Activated CD8-positive, alpha-beta memory T cell treated with anti-CD3 and anti-CD28 coated beads, Interleukin-2, amount 50 U/mL, for 48 hours (primary cell): ENCODE measurements at places on chromosomes 6 and 20.

DNA sequence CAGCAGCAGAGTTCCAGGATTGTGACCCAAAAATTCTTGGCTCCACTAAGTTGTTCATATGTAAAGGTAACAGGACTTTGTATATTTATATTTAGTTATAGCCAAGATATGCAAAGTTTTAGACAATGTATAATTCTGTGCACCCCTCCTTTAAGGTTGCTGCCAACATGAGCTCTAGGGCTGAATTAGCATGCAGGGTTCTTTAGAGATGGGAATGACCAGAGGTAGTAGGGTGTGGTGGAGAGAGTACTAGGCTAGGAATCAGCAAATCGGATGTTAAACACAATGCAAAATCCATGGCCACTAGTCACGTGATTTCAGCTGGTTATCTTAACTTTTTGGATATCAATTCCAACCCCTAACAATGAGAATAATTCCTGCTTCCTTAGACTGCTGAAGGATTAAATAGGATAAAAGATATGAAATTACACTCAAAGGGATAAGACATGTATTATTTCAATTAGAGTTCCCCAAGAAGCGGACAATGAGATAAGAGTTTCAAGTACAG is 260.3 kb upstream of the RNF24 start:
- no peak for DNase-seq

DNA sequence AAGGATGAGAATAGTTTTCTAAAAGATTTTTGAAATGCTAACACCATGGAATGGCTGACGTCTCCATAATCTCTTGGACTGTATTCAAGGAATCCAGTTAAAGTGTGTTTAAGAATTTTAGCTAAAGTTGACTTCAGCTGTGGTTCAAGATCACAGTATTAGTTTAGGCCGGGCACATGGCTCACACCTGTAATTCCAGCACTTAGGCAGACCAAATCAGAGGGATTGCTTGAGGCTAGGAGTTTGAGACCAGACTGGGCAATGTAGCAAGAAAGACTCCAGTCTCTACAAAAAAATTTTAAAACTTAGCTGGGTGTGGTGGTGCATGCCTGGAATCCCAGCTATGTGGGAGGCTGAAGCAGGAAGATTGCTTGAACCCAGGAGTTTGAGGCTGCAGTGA is 68.2 kb downstream of the RFPL4B start:
- no peak for DNase-seq

GRCh38 chr20:7585126-7585679 is 355.1 kb downstream of the HAO1 start:
- no peak for DNase-seq

DNA sequence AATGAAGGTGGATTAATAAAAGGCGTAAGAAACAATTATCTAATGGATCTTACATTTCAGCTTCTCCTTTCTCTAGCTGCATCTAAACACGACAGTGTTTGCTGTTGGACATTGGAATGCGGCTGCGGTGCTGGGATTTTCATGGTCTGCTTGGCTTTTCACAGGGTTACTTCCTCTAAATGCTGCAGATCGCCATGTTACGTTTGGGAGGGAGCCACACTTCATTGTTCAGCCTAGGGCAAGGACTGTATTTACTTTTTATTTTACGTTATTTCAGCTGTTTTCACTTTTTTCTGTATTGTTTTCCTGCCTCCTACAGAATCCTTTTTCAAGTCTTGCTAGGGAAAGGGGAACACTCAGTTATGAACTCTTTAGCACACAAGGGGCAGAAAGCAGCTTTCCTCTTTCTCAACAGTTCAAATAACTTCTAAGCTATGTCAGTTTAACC is 97.9 kb upstream of the MTHFD1L start:
- DNase-seq: no peak

DNA sequence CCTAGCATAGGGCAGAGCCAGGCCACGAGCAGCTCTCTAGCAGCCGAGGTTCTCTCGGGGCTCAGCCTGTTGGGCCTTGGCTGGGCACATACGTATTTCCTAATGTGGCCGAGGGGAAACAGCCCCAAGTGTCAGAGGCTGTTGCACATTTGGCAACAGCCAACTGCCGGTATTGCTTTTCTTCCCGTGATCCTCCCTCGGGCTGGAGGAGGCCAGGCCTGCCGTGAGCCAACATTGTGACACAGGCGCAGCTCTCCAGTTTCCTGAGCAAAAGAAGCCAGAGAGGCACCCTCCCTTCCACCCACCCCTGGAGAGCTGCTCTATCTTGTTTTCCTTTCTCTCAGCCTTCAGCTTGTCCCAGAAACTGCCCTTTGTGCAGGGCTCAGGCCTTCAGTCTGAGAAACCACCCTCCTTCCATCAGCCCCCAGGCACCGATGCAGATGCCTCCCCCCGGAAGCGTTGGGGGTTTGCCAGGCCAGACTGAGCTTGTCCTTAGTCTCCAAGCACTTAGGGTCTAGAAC is 5.1 kb upstream of the BPI start:
- DNase-seq: no peak

DNA sequence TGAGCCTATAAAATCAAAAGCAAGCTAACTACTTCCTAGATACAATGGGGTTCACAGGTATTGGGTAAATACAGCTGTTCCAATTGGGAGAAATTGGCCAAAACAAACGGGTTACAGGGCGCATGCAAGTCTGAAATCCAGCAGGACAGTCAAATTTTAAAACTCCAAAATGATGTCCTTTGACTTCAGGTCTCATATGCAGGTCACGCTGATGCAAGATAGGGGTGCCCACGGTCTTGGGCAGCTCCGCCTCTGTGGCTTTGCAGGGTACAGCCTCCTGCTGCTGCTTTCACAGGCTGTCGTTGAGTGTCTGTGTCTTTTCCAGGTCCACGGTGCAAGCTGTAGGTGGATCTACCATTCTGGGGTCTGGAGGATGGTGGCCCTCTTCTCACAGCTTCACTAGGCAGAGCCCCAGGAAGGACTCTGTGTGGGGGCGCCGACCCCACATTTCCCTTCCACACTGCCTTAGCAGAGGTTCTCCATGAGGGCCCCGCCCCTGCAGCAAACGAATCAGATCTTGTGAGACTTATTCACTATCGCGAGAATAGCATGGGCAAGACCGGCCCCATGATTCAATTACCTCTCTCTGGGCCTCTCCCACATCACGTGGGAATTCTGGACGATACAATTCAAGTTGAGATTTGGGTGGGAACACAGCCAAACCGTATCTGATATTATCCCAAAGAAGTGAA is 11.9 kb upstream of the SMIM29 start:
- DNase-seq: no peak
